ENCODE measurements at places on chromosomes 2 and 18. TPM values are rescaled to one million over a fixed set of nuclear protein-coding genes. Genes with fewer than 3 reads are reported as not detected.
A peak's percentile ranks its signal among the peaks of the same experiment; 100 is the strongest.

The ASTL gene
- not detected for total RNA-seq

The PRSS56 gene
- total RNA-seq, result not detected

The GKN2 gene
- total RNA-seq, result not detected

The SIX3 gene
- total RNA-seq, result 1.7 TPM

The ARHGAP28 gene
- 24.5 TPM for total RNA-seq

The LTBP1 gene
- total RNA-seq, result 27.4 TPM

The GALNT14 gene
- 4.2 TPM for total RNA-seq

The LDAH gene
- total RNA-seq, result 25.4 TPM

The MEP1B gene
- not detected for total RNA-seq

The RESP18 gene
- total RNA-seq, result not detected

The AKAIN1 gene
- not detected for total RNA-seq

The TAF1B gene
- total RNA-seq, result 33.2 TPM

The GPR35 gene
- not detected for total RNA-seq

The ATG4B gene
- total RNA-seq, result 71.5 TPM

DNA sequence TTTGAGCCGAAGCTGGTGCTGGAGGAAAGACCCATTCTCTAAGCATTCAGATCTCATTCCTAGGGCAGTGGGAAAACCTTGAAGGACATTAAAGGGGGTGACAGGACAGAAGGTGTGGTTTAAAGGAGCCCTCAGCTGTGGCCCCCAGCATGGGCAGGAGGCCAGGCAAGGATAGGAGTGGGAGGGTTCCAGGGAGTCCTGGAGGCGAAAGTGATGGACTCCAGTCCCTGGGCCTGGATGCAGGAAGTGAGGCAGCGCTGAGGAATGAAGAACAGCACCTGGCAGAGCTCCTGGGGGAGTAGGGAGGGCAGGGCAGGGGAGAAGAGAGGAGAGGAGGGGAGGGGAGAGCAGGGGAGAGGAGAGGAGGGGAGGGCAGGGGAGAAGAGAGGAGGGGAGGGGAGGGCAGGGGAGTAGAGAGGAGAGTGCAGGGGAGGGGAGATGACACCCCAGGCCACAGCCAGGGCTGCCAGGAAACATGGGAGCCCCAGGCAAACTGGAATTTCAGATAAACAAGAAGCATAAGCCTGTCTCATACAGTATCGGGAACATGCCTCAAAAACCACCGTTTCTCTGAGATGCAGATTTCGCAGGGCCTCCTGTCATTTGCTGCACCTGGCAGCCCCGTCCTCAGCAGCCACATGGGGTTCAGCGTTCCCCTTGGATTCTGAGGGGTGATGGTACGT lies 5.7 kb downstream of the RAMP1 start:
- DNase-seq, result peak; percentile 48

DNA sequence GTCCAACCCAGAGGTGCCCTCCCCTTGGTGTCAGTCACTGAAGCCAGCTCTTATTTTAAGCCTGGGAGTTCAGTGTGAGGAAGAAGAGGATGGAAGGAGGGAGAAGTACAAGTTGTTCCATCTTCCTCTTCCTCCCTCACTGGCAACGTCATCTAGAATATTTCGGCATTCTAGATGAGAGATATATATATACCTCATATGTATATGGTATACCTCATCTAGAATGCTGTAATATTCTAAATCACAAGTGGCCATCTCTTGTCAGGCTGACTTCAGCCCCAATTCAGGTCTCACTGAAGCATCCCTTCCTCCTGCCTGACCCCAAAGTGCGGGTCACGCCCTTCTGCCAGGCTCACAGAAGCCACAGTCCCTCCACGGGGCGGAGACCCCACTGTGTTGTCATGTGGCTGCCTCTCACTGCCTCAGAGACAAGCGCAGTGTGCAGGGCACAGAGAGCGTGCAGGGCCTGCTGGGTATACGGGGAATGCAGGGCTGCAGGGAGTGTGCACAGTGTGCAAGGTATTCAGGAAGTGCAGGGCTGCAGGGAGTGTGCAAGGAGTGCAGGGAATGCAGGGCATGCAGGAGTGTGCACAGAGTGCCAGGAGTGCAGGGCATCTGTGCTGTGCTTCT lies 32.8 kb upstream of the B3GNT7 start:
- no peak for DNase-seq

DNA sequence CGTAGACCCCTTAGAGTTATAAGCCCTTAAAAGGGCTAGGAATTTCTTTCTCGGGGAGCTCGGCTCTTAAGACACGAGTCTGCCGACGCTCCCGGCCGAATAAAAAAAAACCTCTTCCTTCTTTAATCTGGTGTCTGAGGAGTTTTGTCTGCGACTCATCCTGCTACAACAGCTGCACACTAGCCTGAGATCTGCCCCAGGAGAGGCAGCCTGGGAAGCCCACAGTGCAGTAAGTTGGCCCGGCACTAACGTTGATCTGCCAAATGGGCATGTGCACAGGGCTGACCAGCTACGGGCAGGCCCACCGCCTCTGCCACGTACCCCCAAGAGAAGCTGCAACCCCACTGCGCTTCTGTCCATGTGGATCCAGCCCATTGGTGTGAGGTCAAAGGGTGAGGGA lies 8.4 kb upstream of the LIMS2 start:
- no peak for DNase-seq

- DNase-seq, result no peak
These were observed 177.2 kb upstream of the CRIM1 start for GRCh38 chr2:36178384-36178783.

DNA sequence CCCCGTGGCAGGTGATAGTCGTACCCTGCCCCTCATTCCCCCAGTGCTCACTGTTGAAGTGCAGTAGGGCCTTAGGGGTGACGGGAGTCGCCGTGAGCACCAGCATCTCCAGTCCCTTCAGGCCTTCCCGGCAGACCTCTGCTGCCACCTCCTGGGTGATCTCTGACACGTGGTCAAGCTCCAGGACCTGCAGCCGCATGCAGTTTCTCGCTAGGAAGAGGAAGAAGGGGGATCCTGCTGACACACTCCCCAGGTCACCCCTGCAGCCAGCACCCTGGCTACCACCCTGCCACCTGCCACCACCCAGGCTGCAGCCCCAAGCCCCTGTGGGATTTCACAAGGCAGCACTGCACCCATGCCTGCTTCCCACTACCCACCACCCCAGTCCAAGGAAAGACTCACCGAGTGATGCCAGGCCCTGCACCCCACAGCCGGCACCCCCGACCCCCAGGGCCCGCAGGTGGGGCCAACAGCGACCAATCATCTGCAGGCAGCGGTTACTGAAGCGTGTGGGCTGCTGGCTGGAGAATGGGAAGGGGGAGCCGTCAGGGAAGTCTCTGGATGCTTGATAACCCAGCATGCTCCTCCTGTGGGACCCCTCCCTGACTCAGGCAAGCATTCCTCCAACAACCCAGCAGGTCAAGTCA lies 23.8 kb downstream of the FBXO41 start:
- peak; percentile 94 for DNase-seq

- no peak for DNase-seq
These were observed 110.8 kb downstream of the VIT start for GRCh38 chr2:36807223-36807886.

GRCh38 chr2:156331572-156332283 lies 793 bp downstream of the NR4A2 start:
- peak; percentile 60 for DNase-seq

- DNase-seq, result peak; percentile 42
These were observed 88.0 kb downstream of the COMMD1 start for GRCh38 chr2:61993422-61994024.

DNA sequence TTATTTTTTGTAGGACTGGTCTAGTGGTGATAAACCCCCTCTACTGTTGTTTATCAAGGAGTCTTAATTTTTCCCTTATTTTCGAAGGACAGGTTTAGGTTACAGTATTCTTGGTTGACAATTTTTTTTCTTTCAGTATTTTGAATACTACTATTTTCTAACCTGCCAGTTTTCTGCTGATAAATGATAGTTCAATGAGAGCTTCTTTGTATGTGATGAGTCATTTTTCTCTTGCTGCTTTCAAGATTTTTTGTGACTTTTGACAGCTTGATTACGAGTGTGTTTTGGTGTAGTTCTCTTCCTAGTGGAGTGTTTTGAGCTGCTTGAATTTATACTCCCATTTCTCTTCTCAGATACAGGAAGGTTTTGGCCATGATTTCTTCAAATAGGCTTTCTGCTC lies 77.5 kb downstream of the ACSL3 start:
- DNase-seq, result no peak

GRCh38 chr18:59324623-59324971 lies 6.1 kb upstream of the CPLX4 start:
- DNase-seq, result no peak

GRCh38 chr2:38748943-38749804 lies 2.0 kb downstream of the SRSF7 start:
- DNase-seq, result no peak

DNA sequence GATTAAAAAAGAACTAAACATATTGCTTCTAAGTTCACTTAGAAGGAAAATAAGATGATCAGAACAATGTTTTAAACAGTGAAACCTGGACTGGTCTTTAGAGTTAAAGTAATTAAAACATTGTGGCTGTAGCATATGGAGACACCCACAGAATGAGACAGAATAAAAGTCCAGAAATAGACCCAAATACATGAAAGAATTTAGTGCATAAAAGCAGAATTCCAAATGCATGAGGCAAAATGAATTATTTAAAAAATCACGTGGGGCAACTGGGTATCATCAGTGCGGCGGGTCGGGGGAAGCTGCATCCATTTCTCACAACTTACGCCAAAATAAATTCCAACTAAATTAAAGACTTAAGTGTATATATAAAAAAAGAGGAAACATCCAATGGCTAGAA lies 12.1 kb downstream of the RNF149 start:
- no peak for DNase-seq

GRCh38 chr2:160358046-160358445 lies 135.6 kb downstream of the RBMS1 start:
- no peak for DNase-seq

GRCh38 chr18:46096651-46097300 lies 1.3 kb downstream of the ATP5F1A start:
- no peak for DNase-seq

GRCh38 chr2:241772063-241772499 lies 4.5 kb upstream of the GAL3ST2 start:
- no peak for DNase-seq

GRCh38 chr2:162914161-162914560 lies 75.6 kb upstream of the KCNH7 start:
- no peak for DNase-seq

GRCh38 chr2:108829578-108830310 lies 43.2 kb downstream of the CCDC138 start:
- no peak for DNase-seq

- DNase-seq, result no peak
These were observed 193.1 kb downstream of the ZBTB7C start for GRCh38 chr18:48215876-48216638.

GRCh38 chr2:6783238-6783614 lies 82.5 kb downstream of the CMPK2 start:
- DNase-seq, result no peak

DNA sequence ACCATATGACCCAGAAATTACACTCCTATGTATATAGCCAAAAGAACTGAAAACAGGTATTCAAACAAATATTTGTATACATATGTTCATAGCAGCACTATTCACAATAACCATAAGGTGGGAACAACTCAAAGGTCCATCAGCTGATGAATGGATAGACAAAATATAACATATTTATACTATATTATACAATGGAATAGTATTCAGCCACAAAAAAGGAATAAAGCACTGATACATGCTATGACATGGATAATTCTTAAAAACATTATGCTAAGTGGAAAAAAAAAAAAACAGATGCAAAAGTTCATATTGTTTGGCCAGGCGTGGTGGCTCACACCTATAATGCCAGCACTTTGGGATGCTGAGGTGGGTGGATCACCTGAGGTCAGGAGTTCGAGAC lies 52.0 kb downstream of the SLC25A12 start:
- DNase-seq, result no peak

- DNase-seq, result no peak
These were observed 131.0 kb downstream of the SETBP1 start for GRCh38 chr18:44811572-44812125.

DNA sequence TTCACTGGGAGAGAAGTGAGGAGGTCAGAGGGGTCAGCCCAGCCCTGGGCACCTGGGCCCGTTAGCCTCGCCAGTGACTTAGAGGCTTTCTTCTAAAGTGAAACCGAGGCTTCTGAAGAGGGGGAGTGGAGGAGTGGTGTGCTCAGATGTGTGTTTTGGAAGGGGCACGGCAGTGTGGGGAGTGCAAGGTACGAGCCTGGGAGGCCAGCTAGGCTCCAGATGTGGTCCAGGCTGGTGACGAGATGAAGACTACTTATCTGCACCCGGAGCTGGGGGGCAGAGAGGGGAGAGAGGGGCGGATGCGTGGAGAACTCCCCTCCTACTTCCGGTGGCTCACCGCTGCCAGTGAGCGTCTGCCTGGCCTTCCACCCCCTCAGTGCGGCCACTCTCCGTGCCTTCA lies 371.3 kb upstream of the HS6ST1 start:
- DNase-seq, result no peak

- DNase-seq, result peak; percentile 21
These were observed 139.7 kb downstream of the ROCK1 start for GRCh38 chr18:20971886-20972267.

DNA sequence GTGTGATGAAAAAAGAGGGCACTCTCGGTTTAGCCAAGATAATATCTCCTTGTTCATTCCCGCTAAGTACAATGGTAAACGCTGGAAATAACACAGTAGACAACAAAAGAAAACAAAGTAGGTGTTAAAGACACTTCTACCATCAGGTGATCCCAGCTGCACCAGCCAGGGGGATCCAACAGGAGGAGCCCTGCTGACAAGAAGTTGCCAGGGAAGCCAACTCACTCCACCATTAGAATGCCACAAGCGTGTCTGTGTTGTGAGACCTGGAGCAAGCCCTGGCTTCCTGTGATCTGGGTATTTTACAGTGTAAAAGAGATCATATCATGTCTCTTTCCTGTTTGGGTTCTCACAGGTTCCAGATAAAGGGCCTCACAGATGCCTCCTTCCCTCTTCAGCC lies 117.0 kb downstream of the GRB14 start:
- DNase-seq, result peak; percentile 19

DNA sequence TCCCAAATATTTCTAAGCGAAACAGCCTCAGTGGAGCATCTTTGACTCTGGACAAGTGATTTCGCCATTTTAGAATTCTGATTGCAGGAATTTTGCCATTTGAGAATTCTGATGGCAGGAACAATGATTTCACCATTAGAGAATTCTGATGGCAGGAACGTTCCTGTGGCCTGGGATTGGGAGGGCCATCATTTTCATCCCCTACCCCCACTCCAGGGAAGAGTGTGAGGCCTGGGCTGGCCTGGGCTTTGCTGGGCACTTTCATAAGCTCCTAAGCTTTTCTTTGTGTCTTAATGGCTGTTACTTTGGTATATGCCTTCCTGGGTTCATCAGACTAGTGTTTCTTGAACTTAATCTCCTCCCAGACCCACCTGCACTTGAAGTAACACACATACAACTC lies 129.3 kb upstream of the EPAS1 start:
- DNase-seq, result no peak
